T-cell (primary cell): ENCODE measurements at places on chromosomes 11 and 22. TPM values are rescaled to one million over a fixed set of nuclear protein-coding genes. Genes with fewer than 3 reads are reported as not detected.

- DNase-seq = no peak
Observed at GRCh38 chr11:73312851-73313327, 4.8 kb downstream of the ARHGEF17 start.

- no peak for DNase-seq
Observed at GRCh38 chr11:113677685-113678084, 28.4 kb downstream of the TMPRSS5 start.

- DNase-seq = no peak
Observed at GRCh38 chr22:42074846-42075676, 1.0 kb downstream of the PHETA2 start.

The MYBPC3 gene
- total RNA-seq = not detected

The TMEM121B gene
- total RNA-seq = 0.13 TPM

GRCh38 chr11:122754553-122755322 is 83.6 kb upstream of the CRTAM start:
- peak; percentile 22 for DNase-seq

The MEI1 gene
- total RNA-seq = 89.2 TPM

The FJX1 gene
- total RNA-seq = not detected

GRCh38 chr11:9972989-9973388 is 309.1 kb downstream of the SWAP70 start:
- DNase-seq = no peak

- DNase-seq = no peak
Observed at GRCh38 chr11:75571625-75572024, 9.6 kb downstream of the SERPINH1 start.

- DNase-seq = no peak
Observed at GRCh38 chr11:57885298-57886050, 123.9 kb downstream of the CTNND1 start.

DNA sequence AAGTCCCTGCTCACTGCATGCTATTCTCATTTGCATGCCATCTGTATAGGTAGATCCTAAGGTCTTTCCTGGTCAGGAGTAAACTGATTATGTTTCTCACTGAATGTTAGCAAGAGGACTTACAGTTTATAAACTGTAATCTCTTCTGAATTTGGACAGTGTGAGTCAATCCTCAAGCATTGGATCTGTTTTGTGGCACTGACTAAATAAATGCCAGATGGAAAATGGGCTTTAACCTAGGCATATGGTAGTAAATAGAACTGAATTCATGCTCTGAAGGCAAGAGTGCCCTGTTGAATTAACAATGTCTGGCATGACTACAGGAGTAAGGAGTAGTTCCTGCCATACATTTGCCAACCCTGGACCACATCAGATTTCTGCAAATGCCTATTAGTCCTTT is 11.4 kb downstream of the FAM181B start:
- DNase-seq = no peak

The FAM180B gene
- 0.28 TPM for total RNA-seq

- DNase-seq = no peak
Observed at GRCh38 chr11:116217006-116217405, 555.8 kb downstream of the BUD13 start.

GRCh38 chr22:41587347-41587723 is 2.3 kb downstream of the PMM1 start:
- no peak for DNase-seq

DNA sequence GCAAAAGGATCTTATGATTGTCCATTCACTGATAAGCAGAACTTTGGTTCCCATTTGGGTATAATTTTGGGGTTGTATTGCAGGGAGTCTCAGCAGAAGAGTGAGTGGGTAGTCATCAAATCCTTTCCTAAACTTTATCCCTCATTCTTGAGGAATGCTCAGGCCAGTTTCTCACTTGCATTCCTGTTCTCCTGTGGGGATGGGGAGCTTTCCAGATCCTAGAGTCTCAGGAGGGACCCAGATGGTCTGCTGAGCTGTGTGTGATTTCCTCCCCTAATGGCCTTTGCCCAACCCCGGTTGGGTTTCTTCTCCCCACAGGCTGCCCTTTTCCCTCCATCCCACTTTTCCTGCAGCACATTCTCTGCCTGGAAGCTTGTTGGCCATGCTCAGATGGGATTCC is 79.9 kb downstream of the MIAT start:
- DNase-seq = no peak

DNA sequence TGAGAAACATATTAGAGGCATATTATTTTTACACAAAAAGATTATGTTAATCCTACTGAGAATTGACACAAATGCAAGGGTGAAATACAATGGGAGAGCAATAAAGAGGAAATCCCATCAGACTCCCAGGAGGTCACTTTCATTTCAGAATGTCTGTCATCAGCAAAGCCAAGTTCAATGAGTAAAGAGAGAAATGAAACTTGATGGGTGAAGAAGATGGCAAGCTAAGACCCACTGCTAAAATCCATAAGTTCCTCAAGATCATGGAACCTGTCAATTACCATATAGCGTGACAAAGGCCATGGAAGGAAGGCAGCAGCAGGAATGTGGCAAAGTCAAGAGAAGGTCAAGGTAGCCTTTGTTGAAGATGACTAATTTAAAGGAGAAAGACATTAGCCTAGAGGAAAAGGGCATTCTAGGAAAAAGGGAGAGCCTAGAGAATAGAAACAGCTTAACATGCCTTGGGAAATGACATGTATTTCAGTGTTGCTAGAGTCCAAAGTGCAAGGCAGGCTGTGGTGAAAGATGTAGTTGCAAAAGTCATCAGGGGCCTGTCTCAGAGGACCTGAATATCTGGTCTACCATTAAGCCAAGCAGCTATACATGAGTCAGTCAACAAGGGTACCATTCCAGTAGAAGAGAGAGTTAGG is 43.1 kb downstream of the FAM168A start:
- DNase-seq = no peak

GRCh38 chr11:34207487-34208180 is 102.2 kb downstream of the NAT10 start:
- no peak for DNase-seq

The TRIM49 gene
- total RNA-seq = not detected

DNA sequence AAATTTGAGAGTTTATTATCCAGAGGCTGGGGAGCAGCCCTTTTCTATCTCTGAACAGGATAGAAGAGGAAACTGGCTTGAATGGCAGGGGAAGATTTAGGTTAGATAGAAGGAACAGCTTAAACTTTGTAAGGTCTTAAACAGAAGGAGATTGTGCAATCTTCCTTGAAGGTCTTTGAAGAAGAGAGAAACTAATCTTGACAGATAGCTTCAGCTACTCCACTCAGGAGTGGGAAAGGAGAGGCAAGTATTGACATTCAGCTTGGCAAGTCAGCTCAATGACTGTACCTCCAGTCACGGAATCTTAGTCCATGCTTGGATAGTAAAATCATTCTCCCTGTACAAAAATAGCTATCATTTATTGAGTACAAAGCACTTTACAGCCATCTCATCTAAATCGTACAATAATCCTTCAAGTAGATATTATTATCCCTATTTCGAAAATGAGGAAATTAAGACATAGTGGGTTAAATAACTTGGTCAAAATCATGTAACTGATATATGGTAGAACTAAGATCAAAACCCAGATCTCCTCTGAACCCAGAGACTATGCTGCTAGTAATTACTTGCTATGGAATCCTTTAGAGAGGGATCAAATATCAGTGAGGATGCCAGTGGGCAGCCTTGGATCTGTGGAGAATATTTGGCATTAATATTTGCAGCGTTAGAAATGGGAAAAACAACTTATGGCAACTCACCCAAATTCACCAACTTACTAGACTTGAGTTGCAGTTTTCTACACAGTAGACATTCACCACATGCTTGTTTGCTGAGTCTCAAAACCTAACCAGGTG is 14.6 kb downstream of the C11orf97 start:
- DNase-seq = no peak

GRCh38 chr11:132410383-132410782 is 1040.0 kb downstream of the NTM start:
- no peak for DNase-seq

DNA sequence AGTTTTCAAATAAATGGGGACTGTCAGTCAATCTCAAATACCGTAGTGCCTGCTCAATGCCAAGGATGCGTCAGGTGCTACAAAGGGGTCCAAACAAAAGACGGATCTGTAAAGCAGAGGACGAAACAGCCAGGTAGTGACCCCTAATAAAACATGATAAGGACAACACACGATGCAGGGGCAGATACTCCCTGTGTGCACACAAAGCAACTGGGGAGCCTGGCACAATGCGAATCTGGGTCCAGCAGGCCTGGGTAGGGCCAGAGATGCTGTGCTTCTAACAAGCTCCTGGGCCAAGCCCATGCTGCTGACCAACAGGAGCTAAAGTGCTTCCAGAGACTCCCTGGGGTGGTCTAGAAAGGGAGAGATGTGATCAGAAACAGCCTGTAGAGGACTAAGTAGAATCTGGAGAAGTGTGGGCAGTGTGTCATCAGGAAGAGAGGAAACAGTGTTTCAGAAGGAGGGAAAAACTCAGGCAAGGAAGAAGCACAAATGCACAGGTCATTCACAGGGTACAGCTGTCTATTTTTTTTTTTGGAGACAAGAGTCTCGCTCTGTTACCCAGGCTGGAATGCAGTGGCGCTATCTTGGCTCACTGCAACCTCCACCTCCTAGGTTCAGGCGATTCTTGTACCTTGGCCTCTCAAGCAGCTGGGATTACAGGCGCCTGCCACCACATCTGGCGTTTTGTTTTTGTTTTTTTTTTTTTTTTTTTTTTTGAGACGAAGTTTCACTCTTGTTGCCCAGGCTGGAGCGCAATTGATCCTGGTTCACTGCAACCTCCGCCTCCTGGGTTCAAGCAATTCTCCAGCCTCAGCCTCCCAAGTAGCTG is 74.5 kb downstream of the MICAL3 start:
- no peak for DNase-seq

DNA sequence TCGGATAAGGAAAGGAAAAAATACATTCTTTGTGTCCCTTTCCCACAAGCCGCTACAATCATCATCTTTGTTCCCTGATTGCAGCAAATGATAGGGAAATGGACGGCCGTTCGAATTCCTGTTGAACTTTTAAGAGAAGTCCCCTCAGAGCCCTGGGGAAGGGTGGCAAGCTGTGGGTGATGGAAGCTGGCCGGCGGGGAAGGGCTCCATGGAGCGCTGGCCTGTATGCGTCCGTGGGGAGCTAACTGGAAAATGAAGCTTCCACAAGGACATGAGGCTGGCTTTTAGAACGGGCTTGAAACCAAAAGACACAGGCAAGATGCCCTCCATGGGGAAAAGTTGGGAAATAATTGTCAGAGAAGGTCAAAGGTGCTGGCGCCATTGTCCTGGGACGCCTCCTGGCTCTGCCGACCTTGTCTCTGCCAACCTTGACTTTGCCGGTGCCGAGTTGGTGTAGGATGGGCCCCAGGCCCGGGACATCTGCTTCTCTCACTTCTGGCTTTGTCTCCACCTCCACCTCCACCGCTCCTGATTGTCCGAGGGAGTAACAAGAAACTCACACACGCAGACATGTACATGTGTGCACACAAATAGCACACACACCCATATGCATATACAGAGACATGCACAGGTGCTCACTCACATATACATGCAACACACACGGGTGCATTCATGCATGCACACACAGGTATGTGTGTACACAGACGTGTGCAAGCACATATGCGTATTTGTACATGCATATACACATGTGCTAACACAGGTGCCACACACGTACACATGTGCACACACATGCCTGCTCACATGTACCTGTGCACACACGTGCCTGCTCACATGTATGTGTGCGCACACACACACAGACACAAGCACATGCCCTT is 14.5 kb upstream of the PPARA start:
- no peak for DNase-seq

DNA sequence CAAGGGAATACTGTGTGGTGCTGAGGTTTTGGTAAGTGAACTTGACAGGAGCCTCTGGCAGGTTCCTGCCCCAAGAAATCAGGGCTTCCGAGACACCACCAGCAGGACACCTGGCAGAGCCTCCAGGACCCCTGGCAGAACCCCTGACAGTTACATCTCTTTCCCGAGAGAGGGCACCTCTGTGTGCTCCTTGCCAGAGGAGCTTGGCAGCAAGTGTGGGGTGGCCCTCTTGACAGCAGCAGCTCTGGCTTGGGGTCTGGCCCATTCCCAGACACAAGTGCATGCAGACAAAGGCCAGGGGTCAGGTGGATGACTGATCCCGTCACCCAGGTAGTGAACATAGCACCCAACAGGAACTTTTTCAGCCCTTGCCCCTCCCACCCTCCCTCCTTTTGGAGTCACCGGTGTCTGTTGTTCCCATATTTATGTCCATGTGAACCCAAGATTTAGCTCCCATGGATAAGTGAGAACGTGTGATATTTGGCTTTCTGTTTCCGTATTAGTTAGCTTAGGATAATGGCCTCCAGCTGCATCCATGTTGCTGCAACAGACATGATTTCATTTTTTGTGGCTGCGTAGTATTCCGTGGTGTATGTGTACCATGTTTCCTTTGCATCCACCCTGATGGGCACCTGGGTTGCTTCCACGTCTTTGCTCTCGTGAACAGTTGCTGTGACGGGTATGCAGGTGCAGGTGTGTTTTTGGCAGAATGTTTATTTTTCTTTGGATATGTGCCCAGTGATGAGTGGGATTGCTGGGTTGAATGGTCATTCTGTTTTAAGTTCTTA is 21.2 kb upstream of the OSBPL5 start:
- no peak for DNase-seq

The TUBGCP6 gene
- 144 TPM for total RNA-seq

GRCh38 chr11:112880495-112880894 is 80.7 kb upstream of the NCAM1 start:
- no peak for DNase-seq

DNA sequence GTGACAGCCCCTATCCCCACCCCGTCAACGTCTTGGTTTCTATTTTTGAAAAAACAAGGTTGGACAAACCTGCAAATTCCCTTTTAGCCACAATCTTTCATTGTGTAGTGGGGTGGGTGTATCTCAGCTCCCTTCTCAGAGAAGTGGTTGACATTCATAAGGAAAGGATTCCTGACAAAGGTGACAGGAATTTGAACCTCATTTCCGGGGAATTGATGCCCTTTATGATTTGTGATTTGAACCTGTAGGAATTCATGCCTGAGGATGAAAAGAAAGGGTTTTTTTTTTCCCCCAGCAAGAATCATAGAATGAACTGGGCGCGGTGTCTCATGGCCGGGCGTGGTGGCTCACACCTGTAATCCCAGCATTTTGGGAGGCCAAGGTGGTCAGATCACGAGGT is 14.5 kb downstream of the YPEL4 start:
- no peak for DNase-seq

- peak; percentile 46 for DNase-seq
Observed at GRCh38 chr22:46355369-46355995, 20.0 kb downstream of the TRMU start.

The ADAMTS8 gene
- 0.07 TPM for total RNA-seq

The OSM gene
- 6.1 TPM for total RNA-seq

The DUSP8 gene
- 8.7 TPM for total RNA-seq

DNA sequence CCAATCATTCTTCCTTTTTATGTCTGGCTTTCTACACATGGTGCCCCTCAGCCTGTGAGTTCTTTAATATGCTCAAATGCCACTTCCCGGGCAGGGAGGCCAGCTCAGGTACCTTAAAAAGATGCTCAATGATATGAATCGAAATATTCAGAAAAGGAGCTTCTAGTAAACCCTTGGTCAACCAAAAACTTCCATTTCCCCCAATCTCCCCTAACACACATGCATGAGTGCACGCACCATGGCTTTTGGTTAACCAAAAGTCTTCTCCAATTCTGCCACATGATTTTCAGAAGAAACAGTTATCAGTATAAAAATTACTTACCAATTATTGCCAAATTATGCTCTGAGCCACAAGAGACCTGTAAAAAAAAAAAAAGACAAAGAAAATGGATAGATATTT is 135.0 kb downstream of the SERGEF start:
- no peak for DNase-seq
